Fibroblast of the aortic adventitia (primary cell): ENCODE measurements at places on chromosomes 3 and 15. TPM values are rescaled to one million over a fixed set of nuclear protein-coding genes. Genes with fewer than 3 reads are reported as not detected.

RLBP1 gene
- not detected in 2 replicates for total RNA-seq

UROC1 gene
- not detected in 2 replicates for total RNA-seq

SAMMSON gene
- total RNA-seq = not detected in 2 replicates

A4GNT gene
- total RNA-seq = not detected in 2 replicates

FOXP1 gene
- 43.3 and 115 TPM in 2 replicates for total RNA-seq

WHAMM gene
- 4.4 and 6.4 TPM in 2 replicates for total RNA-seq

SKOR1 gene
- total RNA-seq = 0.08 and 0.09 TPM in 2 replicates

SEMA6D gene
- 3.9 and 17.7 TPM in 2 replicates for total RNA-seq

GATA2 gene
- 5.5 and 9.3 TPM in 2 replicates for total RNA-seq

PRSS50 gene
- total RNA-seq = not detected in 2 replicates

STRIT1 gene
- not detected in 2 replicates for total RNA-seq

EBLN2 gene
- total RNA-seq = 5.6 and 5.8 TPM in 2 replicates

CD86 gene
- total RNA-seq = not detected in 2 replicates

SV2B gene
- total RNA-seq = 0.08 TPM in 1 of 2 replicates, not detected in the other

ZNF106 gene
- 72.8 and 203 TPM in 2 replicates for total RNA-seq

PATL2 gene
- total RNA-seq = 0.72 and 0.82 TPM in 2 replicates

CHL1 gene
- total RNA-seq = 0.16 and 0.63 TPM in 2 replicates

NR2F2 gene
- total RNA-seq = 15.5 and 20.2 TPM in 2 replicates

CHRNA5 gene
- 1.1 and 1.6 TPM in 2 replicates for total RNA-seq

TMIE gene
- total RNA-seq = not detected in 2 replicates

C15orf62 gene
- total RNA-seq = 0.18 and 0.57 TPM in 2 replicates

UBR1 gene
- total RNA-seq = 14.1 and 38.1 TPM in 2 replicates

MEIS2 gene
- total RNA-seq = 43.7 and 84.0 TPM in 2 replicates

FAM227B gene
- total RNA-seq = 4.3 and 5.6 TPM in 2 replicates

TLR9 gene
- not detected in 2 replicates for total RNA-seq

ITGB5 gene
- 308 and 429 TPM in 2 replicates for total RNA-seq

OXTR gene
- 6.1 and 7.0 TPM in 2 replicates for total RNA-seq

TGM4 gene
- total RNA-seq = not detected in 2 replicates

TM4SF18 gene
- 0.27 and 1.3 TPM in 2 replicates for total RNA-seq

MORC1 gene
- total RNA-seq = not detected in 2 replicates

AGBL1 gene
- not detected in 2 replicates for total RNA-seq

ALDH1L1 gene
- 0.18 and 0.25 TPM in 2 replicates for total RNA-seq

MINAR1 gene
- 0.98 and 1.7 TPM in 2 replicates for total RNA-seq

TIMP4 gene
- 4.3 and 12.3 TPM in 2 replicates for total RNA-seq

PRR20G gene
- total RNA-seq = not detected in 2 replicates

SLC12A6 gene
- total RNA-seq = 29.4 and 47.3 TPM in 2 replicates

ZXDC gene
- total RNA-seq = 9.2 and 26.7 TPM in 2 replicates

GOLGA8J gene
- total RNA-seq = not detected in 2 replicates

IL5RA gene
- 0.08 TPM in 1 of 2 replicates, not detected in the other for total RNA-seq

SOX2 gene
- total RNA-seq = not detected in 2 replicates

TMC3 gene
- total RNA-seq = under 0.01 TPM in 1 of 2 replicates, not detected in the other

CORO2B gene
- 8.1 and 23.3 TPM in 2 replicates for total RNA-seq

CLDN18 gene
- not detected in 2 replicates for total RNA-seq

LEO1 gene
- 21.3 and 55.7 TPM in 2 replicates for total RNA-seq

UNC13C gene
- total RNA-seq = 0.81 TPM in 1 of 2 replicates, not detected in the other

WDR93 gene
- total RNA-seq = 0.09 and 0.49 TPM in 2 replicates

CLRN1 gene
- not detected in 2 replicates for total RNA-seq

PLA2G4E gene
- total RNA-seq = not detected in 2 replicates

SPINK8 gene
- not detected in 2 replicates for total RNA-seq

NPAP1 gene
- 0.16 TPM in 1 of 2 replicates, not detected in the other for total RNA-seq

CCDC14 gene
- 27.5 and 46.0 TPM in 2 replicates for total RNA-seq

CTXND1 gene
- not detected in 2 replicates for total RNA-seq

PTPRG gene
- total RNA-seq = 27.6 and 52.0 TPM in 2 replicates

LIPH gene
- total RNA-seq = 0.08 and 0.36 TPM in 2 replicates

PHLDB2 gene
- 61.9 and 79.2 TPM in 2 replicates for total RNA-seq

NANOGP8 gene
- total RNA-seq = 0.81 TPM in 1 of 2 replicates, not detected in the other

AP3B2 gene
- total RNA-seq = 1.8 and 5.8 TPM in 2 replicates

CHCHD6 gene
- total RNA-seq = 10.8 and 13.4 TPM in 2 replicates
